ENCODE measurements at places on chromosomes 6 and 20. TPM values are rescaled to one million over a fixed set of nuclear protein-coding genes. Genes with fewer than 3 reads are reported as not detected.
A peak's percentile ranks its signal among the peaks of the same experiment; 100 is the strongest.

GRCh38 chr6:9403736-9404135 is 968.4 kb upstream of the SLC35B3 start:
- no peaks in the 10 kb centered on the region for H3K27me3 ChIP-seq
- DNase-seq = no peak
- no peak overlapping the region for H3K27ac ChIP-seq
- no peaks in the 10 kb centered on the region for H3K4me1 ChIP-seq

- peaks cover 20% of the 10 kb centered on the region for H3K4me1 ChIP-seq
- H3K4me3 ChIP-seq = no peak overlapping the region
- no peaks in the 10 kb centered on the region for H3K36me3 ChIP-seq
- DNase-seq = no peak
- no peak overlapping the region for H3K27ac ChIP-seq
- no peaks in the 10 kb centered on the region for H3K27me3 ChIP-seq
Measured at GRCh38 chr6:53241938-53242337, 93.3 kb upstream of the GCM1 start.

DNA sequence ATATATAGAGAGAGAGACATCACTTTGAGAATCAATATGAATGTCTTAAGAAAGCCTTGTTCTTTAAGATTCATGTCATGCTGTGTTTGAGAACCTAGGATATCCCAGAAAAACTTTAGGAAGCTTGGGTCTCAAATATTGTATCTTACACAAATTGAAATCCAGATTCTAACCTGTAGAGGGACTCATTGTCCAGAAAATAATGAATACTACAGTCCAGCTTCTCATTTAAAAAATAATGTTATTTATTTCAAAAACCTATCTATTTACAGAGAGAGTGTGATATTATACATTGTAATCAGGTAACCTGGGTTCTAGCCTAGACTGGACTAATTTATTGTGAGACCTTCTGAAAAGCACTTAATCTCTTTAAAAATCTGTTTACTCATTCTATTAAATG is 4.2 kb downstream of the RFX6 start:
- no peak for DNase-seq
- H3K4me1 ChIP-seq = no peaks in the 10 kb centered on the region
- no peak overlapping the region for H3K27ac ChIP-seq
- H3K4me3 ChIP-seq = no peak overlapping the region
- H3K36me3 ChIP-seq = no peaks in the 10 kb centered on the region

DNA sequence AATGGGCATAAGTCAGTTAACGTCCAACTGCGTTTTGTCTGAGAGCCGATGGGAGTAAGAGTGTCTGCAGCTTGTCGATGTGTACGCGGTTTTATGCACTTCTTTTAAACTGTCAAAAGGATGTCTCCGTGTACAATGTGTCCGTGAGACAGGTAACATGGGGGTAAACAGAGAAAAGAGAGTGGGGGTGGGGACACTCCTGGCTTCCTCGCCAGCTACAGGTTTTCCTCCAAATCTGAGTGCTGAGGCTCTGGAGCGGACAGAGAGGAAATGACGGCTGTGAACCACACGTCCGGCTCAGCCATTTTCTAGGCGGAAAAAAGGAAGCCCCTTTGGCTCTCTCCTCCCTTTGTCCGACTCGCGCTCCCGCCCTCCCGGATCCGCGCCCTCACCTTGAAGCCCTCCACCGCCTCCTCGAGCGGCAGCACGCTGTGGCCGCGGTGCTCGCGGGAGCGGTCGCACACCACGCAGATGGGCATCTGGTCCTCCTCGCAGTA is 916 bp downstream of the TRIM27 start:
- peaks cover 28% of the 10 kb centered on the region for H3K36me3 ChIP-seq
- peak; percentile 26 for DNase-seq
- peak overlapping the region; percentile 82 for H3K27ac ChIP-seq
- peak overlapping the region; percentile 82 for H3K4me3 ChIP-seq

DNA sequence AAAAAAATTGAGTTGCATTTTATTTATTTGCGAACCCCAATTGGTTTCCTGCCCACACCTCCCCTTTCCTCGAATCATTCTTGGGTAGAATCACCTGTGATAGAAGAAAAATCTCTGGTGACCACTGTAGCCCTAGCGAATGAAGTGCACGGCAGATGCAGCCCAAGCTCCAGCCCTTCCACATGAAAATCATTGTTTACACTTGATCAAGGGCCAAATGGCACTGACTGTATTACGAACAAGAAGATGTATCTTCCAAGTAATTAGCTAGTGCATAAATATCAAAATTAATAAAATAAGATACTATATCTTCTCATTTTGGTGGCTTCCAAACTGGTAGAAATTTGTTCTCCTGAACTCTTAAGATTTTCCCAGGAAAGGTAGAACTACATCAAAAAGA is 93.4 kb upstream of the ARID1B start:
- H3K27ac ChIP-seq = no peak overlapping the region
- DNase-seq = no peak
- H3K4me3 ChIP-seq = no peak overlapping the region

DNA sequence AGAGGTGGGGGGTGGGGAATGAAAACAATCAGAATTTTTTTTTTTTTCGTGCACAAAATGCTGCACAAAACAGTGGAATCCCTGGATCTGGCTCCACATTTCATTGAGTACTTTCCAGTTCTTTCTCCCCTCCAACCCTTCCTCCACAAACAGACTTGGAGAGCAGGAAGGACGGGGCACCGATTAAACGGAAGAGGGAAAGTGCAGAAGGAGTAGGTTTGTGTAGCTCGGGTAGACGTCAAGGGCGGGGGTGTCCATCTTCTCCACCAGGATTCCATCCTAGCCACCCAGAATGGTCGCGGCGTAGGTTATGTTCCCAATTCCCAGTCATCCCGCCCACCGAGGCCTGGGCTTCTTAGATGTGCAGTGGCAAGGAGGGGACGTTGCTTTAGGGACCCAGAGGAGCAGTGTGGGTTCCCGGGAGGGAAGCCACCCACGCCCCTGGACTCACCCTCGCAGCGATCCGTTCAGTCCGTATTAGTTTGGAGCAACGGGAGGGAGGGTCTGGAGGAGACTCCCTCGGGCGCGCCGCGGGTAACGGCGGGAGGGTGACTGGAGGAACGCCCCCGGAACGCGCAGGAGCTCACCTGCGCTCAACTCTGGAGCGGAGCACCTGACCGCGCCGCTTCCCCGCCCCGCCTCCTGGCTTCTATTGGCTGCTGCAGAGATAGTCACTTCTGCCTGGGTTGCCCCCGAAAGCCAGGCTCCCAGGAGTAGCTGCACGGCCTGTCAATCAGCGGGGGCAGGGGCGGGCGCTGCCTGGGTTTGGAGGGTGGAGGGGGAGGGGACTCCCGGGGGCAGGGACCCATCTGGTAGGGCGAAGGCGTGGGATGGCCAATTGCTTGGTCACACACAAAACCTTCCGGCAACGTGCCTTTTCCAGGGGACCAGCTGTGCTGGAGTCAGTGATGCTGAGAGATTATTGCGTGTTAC is at the start of gene ENPP5:
ENPP5 (minus strand) TSS at position 624 of the 933 bp plus-strand sequence. CDS start 2,718 bp downstream, outside the sequence.
- H3K4me3 ChIP-seq = peak within 1 kb of the TSS; percentile 51
- no peaks in the 10 kb centered on the region for H3K27me3 ChIP-seq

The WFDC5 gene
- total RNA-seq = not detected
